ENCODE measurements at places on chromosomes 1 and 21.

- DNase-seq = no peak
Measured at GRCh38 chr1:72892461-72892860, 610.1 kb upstream of the NEGR1 start.

GRCh38 chr1:26020941-26021646, 481 bp upstream of the EXTL1 start:
- no peak for DNase-seq

DNA sequence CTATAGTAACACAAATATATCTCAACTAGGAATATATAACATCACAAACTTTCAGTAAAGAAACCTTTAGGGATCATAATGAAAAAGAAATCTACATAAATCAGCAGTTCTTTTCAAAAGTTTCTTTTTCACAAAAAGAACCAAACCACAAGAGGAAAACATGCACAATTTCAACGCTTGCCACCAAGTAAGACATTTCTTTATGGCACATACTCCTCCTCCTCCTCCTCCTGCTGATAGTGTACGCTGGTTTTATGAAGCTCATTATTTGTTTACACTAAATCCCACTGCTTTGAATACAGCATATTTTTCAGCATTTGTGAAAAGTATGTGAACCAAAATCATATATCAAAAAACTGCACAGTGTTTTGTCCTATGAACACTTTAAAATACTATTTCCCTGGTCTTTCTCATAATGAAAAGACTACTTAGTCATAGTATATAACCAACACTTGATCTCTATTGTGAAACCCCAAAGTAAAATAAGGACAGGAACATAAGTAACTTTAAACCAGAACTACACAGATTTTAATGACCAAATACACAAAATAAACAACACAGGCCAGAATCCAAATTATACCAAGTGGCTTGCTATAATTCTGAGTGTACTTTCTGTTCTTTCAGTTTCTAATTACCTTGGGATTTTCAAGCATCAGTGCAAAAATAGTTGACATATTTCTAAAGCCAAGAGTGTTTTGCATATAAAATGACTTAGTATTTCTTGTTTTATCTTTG, 184.2 kb downstream of the EIF4G3 start:
- DNase-seq = no peak

GRCh38 chr21:21231913-21232312, 233.7 kb downstream of the NCAM2 start:
- no peak for DNase-seq

DNA sequence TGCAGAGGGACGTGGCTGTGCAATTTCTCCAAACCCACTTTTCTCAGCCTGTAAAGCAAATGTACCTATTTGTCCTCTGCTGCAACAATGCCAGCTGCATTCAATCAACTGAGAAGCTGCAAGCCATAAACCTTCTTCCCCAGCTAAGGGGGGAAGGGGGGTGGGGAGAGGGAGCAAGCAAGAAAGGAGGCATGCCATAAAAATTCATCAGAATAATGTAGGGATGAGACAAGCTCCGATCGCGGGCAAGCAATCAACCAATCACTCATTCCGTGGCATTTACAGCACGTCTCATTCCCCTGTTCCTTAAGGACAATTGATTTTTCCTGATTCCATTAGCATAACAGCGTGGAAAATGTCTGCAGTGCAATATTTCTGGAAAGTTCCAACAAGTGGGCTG, 144.8 kb downstream of the DMRTA2 start:
- no peak for DNase-seq

DNA sequence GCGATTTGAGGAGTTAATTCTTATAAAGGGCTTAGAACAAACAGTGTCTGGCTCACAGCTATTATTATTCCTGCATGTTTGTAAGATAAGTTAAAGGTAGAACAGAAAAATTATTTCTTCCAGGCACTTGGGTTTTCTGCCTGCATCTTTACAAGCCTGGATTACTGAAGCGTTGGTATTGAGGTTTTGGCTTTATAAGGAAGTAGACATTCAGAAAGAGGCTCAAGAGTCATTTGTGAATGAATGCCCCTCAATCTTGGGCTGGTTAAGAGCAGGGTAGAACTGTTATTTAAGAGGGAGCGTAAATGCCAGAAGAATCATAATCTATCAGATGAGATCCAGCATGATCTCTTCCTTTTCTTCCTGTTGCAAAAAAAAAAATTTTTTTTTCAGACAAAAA, 77.3 kb upstream of the ARID1A start:
- no peak for DNase-seq

- no peak for DNase-seq
Measured at GRCh38 chr1:41122851-41123518, 101.5 kb upstream of the SLFNL1 start.

DNA sequence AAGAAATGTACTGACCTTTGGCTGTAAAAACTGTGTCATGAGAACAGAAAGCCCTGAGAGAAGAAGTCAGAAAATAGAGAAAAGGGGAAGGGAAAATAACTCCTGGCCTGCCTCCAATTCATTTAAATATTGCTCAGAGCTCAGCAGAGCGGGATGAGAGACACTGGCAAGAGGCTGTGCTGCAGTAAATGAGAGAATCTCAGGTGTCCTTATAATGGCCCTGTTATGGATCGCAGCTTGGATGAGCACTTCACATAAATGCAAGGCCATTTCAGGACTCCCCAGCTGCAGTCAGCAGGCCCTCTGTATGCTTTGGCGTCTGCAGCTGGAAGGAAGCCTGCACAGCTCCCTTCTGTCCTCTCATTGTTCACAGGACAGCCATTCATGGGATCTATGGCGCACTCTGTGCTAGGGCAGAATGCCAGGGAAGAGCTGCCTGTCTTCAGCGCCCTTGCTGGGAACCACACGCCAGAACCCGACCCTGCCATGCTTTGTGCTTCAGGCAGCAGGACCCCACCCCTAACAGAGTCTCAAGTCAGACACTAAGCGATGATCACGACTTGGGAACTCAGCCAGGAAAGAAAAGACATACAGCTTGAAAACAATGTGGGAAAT, 20.7 kb upstream of the ABCB10 start:
- DNase-seq = no peak

GRCh38 chr1:53550201-53550741, 91.1 kb downstream of the DMRTB1 start:
- DNase-seq = no peak

DNA sequence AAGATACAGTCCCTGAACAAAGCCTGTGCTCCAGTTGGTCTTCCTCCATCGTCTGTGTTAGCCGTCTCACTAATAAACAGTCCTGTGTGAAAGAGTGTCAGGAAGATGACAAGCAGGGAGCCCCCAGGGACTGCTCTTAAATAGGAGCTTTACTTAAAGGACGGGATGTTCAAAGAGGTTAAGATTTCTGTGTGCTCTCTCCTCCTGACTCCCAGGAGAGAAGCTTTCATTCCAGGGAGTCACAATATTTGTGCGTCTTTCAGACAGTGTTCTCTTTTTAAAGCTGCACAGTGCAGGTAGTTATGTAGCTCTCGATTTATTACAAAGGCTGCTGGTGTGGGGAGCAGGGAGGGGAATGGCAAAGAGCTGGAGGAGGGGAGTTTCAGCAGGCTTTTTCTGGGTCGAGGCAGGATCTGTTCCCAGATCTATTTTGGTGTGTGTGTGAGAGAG, 43.5 kb downstream of the STYXL2 start:
- peak; percentile 68 for DNase-seq

DNA sequence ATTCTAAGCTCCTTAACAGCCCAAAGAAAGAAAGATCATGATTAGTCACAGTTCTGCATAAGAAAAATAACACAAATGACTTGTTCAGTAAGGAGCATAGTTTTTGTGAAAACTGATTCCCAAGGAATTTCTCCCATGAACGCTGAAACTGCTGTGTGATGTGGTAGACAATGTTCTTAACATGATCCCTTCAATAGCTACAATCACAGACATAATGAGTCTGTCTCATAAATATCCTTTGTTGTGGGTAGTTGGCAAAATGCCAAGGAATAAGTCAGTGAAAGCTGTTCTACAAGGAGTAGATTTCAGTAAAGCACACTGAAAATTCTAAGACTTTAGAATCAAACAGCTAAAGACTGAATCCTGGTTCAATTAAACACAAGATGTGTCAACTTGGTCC, 404.8 kb downstream of the HLX start:
- no peak for DNase-seq

DNA sequence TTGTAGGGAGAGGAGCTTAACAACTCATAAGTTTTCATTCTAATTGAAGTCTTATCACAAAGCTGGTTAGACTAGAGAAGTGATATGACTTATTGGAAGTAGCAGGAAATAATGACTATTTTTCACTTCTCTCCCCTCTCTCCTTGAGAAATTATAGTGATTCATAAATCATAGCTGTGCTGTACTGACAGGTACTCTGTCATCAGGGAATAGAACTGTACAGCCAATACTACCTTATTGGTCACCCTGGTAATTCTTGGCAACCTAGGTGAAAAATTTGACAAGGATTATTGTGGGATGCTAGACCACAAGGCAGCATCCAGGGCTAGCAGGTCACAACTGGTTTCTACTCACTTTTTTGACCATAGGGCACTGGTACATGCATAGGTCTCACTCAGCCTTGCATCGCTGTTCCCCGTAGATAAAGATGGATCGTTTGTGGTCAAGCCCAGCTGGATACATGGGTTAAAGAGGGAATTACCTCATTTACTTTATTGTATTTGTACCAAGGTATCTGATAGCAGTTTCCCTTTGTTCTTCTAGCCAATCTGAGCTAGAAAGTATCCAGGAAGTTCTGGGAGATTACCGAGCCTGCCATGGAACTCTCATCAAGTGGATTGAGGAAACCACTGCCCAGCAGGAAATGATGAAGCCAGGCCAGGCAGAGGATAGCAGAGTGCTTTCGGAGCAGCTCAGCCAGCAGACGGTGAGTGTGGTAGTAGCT, 113.6 kb downstream of the MACF1 start:
- no peak for DNase-seq

DNA sequence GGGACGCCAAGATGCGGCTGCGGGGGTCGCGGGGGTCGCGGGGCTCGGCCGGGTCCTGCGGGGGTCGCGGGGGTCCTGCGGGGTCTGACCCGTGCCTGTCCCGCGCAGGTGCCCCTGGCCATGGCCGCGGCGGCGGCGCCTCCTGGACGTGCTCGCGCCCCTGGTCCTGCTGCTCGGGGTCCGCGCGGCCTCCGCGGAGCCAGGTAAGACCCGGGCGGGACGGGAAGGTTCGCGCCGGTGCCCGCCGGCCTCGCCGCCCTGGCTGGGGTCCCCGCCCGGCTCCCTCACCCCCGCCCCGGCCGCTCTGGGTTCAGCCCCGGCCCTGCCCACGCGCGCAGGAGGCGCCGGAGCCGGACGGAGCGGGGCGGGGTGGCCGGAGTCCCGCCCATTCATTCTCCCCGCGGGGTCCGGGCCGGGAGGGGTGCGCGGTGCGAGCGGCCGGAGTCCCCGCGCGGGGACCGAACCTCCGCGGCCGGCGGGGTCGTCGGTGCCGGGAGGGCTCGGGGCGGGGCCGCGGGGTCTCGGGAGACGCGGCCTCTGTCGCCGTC, 380 bp downstream of the COL18A1 start:
- DNase-seq = no peak

DNA sequence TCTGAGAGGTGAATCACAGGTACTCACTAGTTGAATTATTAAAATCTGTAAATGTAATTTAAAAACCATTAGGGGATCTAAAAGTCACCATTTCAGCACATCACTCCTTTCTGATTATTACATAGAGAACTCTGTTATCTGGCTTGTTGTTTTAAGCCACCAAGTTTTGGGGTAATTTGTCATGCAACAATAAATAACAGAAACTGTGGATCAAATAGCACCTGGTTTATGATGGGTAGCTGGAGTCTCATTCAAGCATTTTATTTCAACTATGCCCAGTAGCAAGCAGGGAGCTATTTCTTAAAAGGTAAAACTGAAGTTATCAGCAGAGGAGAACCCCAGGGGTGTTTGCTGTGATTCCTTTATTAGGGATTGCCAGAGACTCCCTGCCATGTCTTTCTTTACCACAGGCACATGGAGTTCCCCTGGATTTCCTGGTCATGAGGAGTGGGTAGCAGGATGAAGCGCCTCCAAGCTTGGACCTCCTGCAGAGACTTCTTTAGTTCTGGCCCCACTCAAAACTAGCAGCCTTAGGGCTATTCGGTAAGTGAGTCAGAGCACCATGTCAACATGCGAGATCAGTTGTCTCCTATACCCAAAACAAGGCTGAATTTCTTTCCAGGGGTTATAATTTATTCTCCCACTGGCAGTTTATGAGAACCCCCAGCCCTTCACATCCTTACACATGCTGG, 179.2 kb downstream of the GIPC2 start:
- DNase-seq = no peak

- DNase-seq = no peak
Measured at GRCh38 chr1:53349968-53350852, 22.3 kb upstream of the LRP8 start.

GRCh38 chr1:62870148-62870547, 86.2 kb downstream of the ATG4C start:
- no peak for DNase-seq

DNA sequence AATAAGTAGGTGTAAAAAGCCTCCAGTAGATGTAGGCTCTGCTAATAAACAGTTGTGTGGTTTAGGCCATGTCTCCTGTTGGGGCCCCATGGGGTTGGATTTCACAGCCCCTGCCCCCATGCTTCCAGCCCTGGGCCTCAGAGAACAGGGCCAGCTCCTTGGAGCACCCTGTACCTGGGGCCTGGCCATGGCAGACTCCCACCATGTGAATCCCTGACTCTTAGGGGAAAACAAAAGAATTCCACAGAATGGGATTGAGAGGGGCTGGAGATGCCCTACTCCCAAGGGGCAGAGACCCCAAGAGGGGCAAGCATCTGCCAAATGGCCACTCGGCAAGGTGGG, 11.5 kb downstream of the LRP8 start:
- no peak for DNase-seq

- DNase-seq = no peak
Measured at GRCh38 chr1:24987875-24988557, 57.9 kb upstream of the RUNX3 start.

DNA sequence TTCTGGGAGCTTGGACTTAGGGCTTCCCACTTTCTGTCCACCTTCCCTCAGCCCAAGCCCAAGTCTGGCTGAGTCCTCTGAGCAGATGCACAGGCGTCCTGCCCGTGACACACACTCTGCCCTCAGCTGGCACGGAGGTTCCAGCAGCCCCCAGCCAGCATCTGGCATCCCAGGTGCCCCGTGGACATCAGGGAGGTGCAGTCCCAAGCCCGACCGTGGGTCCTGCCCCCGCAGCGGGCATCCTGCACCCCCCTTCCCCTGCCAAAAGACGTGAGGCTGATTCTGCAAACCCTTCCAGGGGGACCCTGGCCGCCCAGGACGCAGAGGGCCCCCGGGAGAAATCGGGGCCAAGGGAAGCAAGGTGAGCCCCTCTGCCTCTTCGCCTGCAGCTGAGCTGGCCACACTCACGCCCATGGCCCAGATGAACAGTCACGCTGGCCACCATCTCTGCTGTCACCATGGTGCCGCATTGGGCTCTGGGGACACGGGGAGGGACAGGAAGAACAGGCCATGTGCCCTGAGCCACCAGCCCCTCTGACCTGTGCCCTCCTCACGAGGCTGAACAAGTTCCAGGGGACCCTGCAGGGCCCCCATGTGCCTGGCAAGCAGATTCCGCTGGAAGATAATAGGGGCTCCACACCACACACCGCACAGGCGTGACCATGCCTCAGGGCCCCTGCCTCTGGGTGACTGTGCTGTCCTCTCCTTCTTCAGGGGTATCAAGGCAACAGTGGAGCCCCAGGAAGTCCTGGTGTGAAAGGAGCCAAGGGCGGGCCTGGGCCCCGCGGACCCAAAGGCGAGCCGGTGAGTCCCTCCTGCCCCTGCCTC, 20.6 kb downstream of the COL6A2 start:
- no peak for DNase-seq
